Fibroblast of mammary gland (primary cell): ENCODE measurements at places on chromosomes 11 and 22.

- no peak for DNase-seq
These were observed 344.7 kb upstream of the NCAM1 start for GRCh38 chr11:112616327-112617097.

DNA sequence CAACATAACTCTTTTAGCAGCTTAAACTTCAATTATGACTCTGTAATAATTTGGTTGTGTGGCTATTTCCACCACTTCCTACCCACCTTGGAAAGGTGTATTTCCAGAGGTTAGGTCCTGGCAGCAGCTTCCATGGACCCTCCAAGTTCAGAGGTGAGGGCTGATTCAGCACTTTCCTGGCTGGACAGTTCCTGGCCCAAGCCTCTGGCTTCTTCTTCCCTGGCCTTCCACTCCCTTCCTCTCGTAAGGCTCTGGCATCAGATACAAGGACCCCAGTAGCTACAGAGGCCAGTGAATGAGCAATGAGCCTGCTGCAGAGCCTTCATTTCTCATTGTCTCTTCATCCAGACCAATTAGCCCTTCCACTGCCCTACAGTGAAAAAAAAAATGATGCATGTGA is 98.1 kb upstream of the KIRREL3 start:
- no peak for DNase-seq

DNA sequence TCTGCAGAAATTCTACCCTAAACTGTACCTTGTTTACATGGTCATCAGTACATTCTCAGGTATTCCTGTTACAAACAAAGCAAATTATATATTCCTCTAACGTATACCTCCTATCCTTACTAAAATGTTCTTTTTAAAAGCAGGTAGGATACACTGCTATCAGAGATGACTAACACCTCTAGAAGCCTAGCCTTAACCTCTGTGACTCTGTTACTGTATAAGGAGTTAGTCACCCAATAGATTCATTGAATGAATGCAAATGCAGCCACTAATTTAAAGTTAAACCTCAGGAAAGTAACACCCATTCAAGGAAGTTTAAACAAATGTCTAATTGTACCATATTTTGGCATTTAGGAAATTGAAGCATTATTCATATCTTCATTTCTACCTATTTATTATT is 82.2 kb downstream of the FCHSD2 start:
- no peak for DNase-seq

- DNase-seq: peak; percentile 51
These were observed 114.0 kb downstream of the ABTB2 start for GRCh38 chr11:34243600-34244464.
